ENCODE measurements at places on chromosomes 2 and 18. TPM values are rescaled to one million over a fixed set of nuclear protein-coding genes. Genes with fewer than 3 reads are reported as not detected.

MSGN1 gene
- polyA plus RNA-seq: not detected

MC4R gene
- not detected for polyA plus RNA-seq

RFX8 gene
- 2.1 TPM for polyA plus RNA-seq

ACAA2 gene
- 40.2 TPM for polyA plus RNA-seq

LINC00305 gene
- not detected for polyA plus RNA-seq

SLC9A4 gene
- polyA plus RNA-seq: not detected

MALL gene
- polyA plus RNA-seq: 6.2 TPM

FER1L5 gene
- not detected for polyA plus RNA-seq

VIT gene
- not detected for polyA plus RNA-seq

LHCGR gene
- polyA plus RNA-seq: not detected

All from aorta (tissue), 5 donors.